ENCODE measurements at places on chromosomes 11 and 22.

GRCh38 chr22:21753374-21754111 is 17.9 kb upstream of the YPEL1 start:
- no peak overlapping the region for H3K4me3 ChIP-seq
- H3K36me3 ChIP-seq: no peaks in the 10 kb centered on the region
- H3K27me3 ChIP-seq: no peaks in the 10 kb centered on the region
- H3K27ac ChIP-seq: no peak overlapping the region
- DNase-seq: no peak
- peaks cover 6% of the 10 kb centered on the region for H3K4me1 ChIP-seq

- DNase-seq: no peak
- no peaks in the 10 kb centered on the region for H3K36me3 ChIP-seq
- no peaks in the 10 kb centered on the region for H3K27me3 ChIP-seq
- no peak overlapping the region for H3K27ac ChIP-seq
- H3K4me3 ChIP-seq: no peak overlapping the region
Measured at GRCh38 chr11:75611823-75612222, 49.8 kb downstream of the SERPINH1 start.

DNA sequence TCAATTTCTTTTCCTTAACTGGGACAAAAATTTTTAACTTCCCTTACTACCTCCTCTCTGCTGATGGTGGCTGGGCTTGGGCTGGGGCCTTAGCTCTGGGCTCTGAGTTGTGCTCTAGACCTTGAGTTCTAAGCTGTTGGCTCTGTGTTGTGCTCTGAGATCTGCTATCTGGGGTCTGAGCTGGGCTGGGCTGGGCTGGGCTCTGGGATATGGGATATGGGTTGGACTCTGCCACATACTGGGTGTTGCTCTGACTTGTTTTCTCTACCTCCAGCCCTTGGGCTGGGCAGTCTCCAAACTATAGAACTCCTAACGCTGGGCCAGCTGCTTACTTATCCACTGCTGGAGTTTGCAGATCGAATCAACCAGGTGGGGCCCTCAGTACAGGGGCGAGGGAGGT is 41.9 kb downstream of the DNHD1 start:
- H3K36me3 ChIP-seq: peaks cover 6% of the 10 kb centered on the region
- H3K27me3 ChIP-seq: no peaks in the 10 kb centered on the region
- DNase-seq: no peak
- H3K4me1 ChIP-seq: no peaks in the 10 kb centered on the region

GRCh38 chr11:9755561-9756185 is 91.8 kb downstream of the SWAP70 start:
- H3K4me1 ChIP-seq: peaks cover 79% of the 10 kb centered on the region
- no peaks in the 10 kb centered on the region for H3K27me3 ChIP-seq

DNA sequence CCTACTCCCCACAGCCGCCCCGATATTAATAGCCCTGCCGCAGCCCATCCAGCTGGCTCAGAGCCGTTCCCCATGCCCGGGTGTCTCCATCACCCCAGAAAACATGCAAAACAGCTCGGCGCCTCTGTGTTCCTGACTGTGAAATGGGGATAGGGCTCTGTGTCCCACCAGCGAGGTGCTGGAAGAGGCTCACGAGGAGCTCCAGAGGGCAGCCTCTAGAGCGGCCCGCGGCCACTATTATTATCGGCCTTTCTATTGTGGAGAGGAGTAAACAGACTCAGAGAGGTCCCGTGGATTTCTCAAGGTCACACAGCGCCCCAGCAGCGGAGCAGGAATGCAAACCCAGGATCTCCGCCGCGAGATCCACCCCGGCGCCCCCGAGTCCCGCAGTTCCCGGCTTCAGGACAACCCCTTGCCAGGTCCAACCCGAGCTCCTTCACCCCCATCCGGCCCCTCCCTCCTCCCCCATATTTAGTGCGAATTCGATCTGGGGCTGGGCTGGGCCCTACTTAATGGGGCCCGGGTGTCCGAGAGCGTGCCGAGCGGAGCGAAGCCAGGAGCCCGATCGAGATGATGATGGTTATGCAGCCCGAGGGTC is at the start of gene ACTN3:
Gene ACTN3, plus strand, starts transcription at position 536 of the 598 bp plus-strand sequence. Its CDS starts 35 bp downstream, at position 571.
- H3K4me1 ChIP-seq: peaks cover 6% of the 10 kb centered on the region
- no peaks in the 10 kb centered on the region for H3K36me3 ChIP-seq

- peaks cover 5% of the 10 kb centered on the region for H3K27me3 ChIP-seq
- no peaks in the 10 kb centered on the region for H3K4me1 ChIP-seq
- H3K4me3 ChIP-seq: no peak overlapping the region
- H3K27ac ChIP-seq: no peak overlapping the region
- no peaks in the 10 kb centered on the region for H3K36me3 ChIP-seq
- no peak for DNase-seq
Measured at GRCh38 chr11:44788536-44789261, 61.9 kb downstream of the TSPAN18 start.

- H3K4me3 ChIP-seq: no peak overlapping the region
- peaks cover 12% of the 10 kb centered on the region for H3K4me1 ChIP-seq
- no peak overlapping the region for H3K27ac ChIP-seq
- H3K27me3 ChIP-seq: no peaks in the 10 kb centered on the region
- DNase-seq: no peak
Measured at GRCh38 chr11:123481640-123482039, 51.6 kb downstream of the GRAMD1B start.

GRCh38 chr11:119663279-119663678 is 65.7 kb downstream of the NECTIN1 start:
- H3K4me3 ChIP-seq: no peak overlapping the region
- DNase-seq: no peak
- H3K36me3 ChIP-seq: peaks cover 21% of the 10 kb centered on the region
- H3K27ac ChIP-seq: no peak overlapping the region

DNA sequence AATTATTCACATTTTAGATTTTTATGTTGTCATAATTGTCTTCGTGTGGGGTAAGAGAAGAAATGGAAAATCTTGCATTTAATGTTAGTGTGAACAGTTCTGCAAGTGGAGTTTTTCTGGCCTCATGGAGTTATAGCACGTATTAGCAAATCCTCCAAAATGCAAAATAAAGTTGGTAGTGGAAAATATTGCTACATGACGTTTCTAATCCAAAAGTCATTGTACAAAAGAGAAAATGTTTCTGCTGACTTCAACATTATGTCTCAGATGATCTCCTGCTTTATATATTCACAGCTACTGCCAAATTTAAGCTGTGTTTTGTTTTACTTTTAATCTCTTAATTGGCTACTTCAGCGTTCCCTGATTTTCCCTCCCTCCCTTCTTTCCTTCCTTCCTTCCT is 1804.0 kb upstream of the RAG2 start:
- H3K36me3 ChIP-seq: no peaks in the 10 kb centered on the region
- DNase-seq: no peak

DNA sequence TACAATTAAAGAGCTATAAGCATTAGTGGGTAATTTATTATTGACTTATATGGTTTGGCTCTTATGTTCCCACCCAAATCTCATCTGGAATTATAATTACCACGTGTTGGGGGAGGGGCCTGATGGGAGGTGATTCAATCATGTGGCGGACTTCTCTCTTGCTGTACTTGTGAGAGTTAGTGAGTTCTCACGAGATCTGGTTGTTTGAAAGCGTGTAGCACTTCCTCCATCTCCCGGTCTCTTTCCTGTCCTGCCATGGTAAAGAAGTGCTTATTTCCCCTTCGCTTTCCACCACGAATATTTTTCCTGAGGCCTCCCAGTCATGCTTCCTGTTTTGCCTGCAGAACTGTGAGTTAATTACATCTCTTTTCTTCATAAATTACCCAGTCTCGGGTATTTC is 28.1 kb upstream of the CHORDC1 start:
- no peaks in the 10 kb centered on the region for H3K4me1 ChIP-seq
- H3K27me3 ChIP-seq: no peaks in the 10 kb centered on the region
- no peak overlapping the region for H3K27ac ChIP-seq
- DNase-seq: no peak
- H3K4me3 ChIP-seq: no peak overlapping the region

DNA sequence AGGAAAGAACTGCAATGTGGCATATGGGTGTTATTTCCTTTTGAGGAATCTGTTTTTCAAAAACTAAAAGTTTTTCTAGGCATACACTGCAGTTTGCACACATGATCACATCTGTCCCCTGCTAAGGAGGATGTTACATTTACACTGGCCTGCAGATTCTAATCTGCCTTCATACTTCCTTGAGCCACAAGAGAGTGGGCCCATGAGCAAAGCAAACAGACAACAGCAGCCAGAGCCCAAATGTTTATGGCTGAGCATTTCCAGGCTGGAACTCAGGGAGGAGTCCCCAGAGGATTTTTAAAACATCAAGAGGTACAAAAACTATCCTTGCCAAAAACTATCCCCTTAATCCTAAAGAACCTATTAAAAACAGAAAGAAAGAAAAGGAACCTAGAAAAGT is 117.2 kb upstream of the MTNR1B start:
- H3K36me3 ChIP-seq: no peaks in the 10 kb centered on the region
- no peak overlapping the region for H3K27ac ChIP-seq
- DNase-seq: no peak
- H3K4me1 ChIP-seq: peaks cover 13% of the 10 kb centered on the region

- H3K4me3 ChIP-seq: no peak overlapping the region
- no peak overlapping the region for H3K27ac ChIP-seq
- DNase-seq: no peak
Measured at GRCh38 chr11:35683728-35684339, 21.3 kb downstream of the TRIM44 start.

DNA sequence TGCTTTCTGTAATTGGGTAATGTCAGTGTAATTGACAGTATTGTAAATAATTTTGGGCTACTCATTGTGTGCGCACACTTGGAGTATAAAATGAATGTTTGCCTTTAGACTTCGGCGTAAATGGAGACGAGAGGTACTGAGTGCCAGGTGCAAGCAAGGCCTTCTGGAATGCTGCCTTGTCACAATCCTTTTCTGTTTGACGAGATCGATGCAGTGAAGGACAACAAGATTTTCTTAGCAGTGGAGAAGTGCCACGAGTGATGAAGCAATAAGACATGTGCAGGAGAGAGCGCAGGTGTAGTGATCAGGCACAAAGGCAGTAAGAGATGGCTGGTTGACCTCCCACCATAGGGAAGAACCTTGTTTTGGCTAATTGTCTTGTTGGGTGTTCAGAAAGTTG is 67.5 kb downstream of the DDX10 start:
- no peaks in the 10 kb centered on the region for H3K36me3 ChIP-seq
- H3K4me3 ChIP-seq: no peak overlapping the region
- no peaks in the 10 kb centered on the region for H3K27me3 ChIP-seq

GRCh38 chr11:27468209-27468994 is 4.2 kb downstream of the LGR4 start:
- peaks cover 66% of the 10 kb centered on the region for H3K4me1 ChIP-seq
- H3K36me3 ChIP-seq: no peaks in the 10 kb centered on the region
- DNase-seq: peak; percentile 73

DNA sequence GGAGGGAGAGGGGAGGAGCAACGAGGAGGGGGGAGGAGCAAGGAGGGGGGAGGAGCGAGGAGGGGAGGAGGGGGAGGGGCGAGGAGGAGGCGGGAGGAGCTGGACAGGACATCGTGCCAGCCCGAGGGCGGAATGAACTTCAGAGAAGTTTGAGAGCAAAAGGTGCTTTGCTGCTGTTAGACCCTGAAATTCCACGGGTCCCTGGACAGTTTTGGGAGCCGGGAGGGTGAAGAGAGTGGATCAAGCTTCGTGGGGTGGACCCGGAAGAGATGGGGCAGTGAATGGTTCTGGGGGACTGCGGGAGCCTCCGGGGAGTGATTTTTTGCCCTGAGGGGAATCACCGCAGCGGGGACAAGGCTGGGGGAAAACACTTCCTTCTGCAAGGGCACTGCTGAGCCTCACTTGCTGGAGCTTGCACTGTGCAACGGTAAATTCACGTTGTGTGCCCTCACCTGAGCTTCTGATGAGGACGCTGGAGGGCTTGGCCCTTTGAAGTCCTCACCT is 10.7 kb upstream of the NLRP6 start:
- H3K27me3 ChIP-seq: peaks cover 2% of the 10 kb centered on the region
- H3K4me1 ChIP-seq: peaks cover 7% of the 10 kb centered on the region
- H3K27ac ChIP-seq: no peak overlapping the region
- peak overlapping the region; percentile 34 for H3K4me3 ChIP-seq
- DNase-seq: no peak
- no peaks in the 10 kb centered on the region for H3K36me3 ChIP-seq

- peak overlapping the region; percentile 81 for H3K4me3 ChIP-seq
- peaks cover 19% of the 10 kb centered on the region for H3K36me3 ChIP-seq
- DNase-seq: no peak
- peaks cover 19% of the 10 kb centered on the region for H3K4me1 ChIP-seq
Measured at GRCh38 chr22:49826603-49827270, 936 bp downstream of the BRD1 start.

- H3K4me1 ChIP-seq: peaks cover 13% of the 10 kb centered on the region
- H3K4me3 ChIP-seq: no peak overlapping the region
- peaks cover 11% of the 10 kb centered on the region for H3K36me3 ChIP-seq
- no peak for DNase-seq
Measured at GRCh38 chr11:68463714-68464113, 3.2 kb downstream of the PPP6R3 start.

- no peaks in the 10 kb centered on the region for H3K36me3 ChIP-seq
- H3K4me3 ChIP-seq: no peak overlapping the region
- no peaks in the 10 kb centered on the region for H3K27me3 ChIP-seq
- peaks cover 8% of the 10 kb centered on the region for H3K4me1 ChIP-seq
Measured at GRCh38 chr11:132161403-132162078, 791.1 kb downstream of the NTM start.

DNA sequence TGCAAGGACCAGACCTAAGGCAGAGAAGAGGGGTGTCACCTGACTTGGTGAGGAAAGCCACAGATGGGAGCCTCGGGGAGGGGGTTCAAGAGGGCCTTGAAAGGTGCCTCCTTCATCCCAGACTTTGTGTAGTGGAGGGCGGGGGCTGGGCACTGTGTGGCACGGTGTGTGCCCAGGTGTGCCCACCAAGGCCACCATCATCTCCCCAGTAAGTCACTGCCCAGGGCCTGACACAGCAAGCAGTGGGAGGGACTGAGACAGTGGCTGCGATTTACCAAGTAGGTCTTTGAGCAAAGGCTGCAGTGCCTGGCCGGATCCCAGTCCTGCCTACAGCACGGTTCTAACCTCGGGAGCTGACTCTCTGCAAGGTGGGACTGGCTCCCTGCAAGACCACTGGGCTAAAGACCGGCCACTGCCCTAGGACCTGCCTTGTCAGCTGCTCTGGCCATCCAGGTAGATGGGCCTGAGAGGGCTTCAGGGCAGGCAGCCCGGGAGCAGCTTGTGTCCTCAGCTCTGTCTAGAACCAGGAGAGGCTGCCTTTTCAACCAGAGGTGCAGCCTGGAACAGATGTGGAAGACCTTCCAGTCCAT is 1.4 kb downstream of the OSM start:
- H3K27ac ChIP-seq: no peak overlapping the region
- H3K27me3 ChIP-seq: no peaks in the 10 kb centered on the region
- no peak overlapping the region for H3K4me3 ChIP-seq
- H3K36me3 ChIP-seq: no peaks in the 10 kb centered on the region
- H3K4me1 ChIP-seq: peaks cover 22% of the 10 kb centered on the region

- H3K4me3 ChIP-seq: peak overlapping the region; percentile 55
- H3K27ac ChIP-seq: peak overlapping the region; percentile 88
- DNase-seq: no peak
- no peaks in the 10 kb centered on the region for H3K27me3 ChIP-seq
Measured at GRCh38 chr11:67120881-67121710, 2.0 kb downstream of the KDM2A start.

GRCh38 chr11:28168718-28169117 is 60.5 kb downstream of the METTL15 start:
- DNase-seq: no peak
- no peaks in the 10 kb centered on the region for H3K27me3 ChIP-seq
- no peaks in the 10 kb centered on the region for H3K36me3 ChIP-seq
- no peak overlapping the region for H3K27ac ChIP-seq
- no peak overlapping the region for H3K4me3 ChIP-seq
- no peaks in the 10 kb centered on the region for H3K4me1 ChIP-seq

- H3K36me3 ChIP-seq: peaks cover 7% of the 10 kb centered on the region
- peaks cover 5% of the 10 kb centered on the region for H3K4me1 ChIP-seq
- no peak overlapping the region for H3K27ac ChIP-seq
- no peak for DNase-seq
Measured at GRCh38 chr11:10792385-10793068, 16.2 kb downstream of the EIF4G2 start.

All from keratinocyte (primary cell).